ENCODE measurements at places on chromosomes 7 and 10.
A peak's percentile ranks its signal among the peaks of the same experiment; 100 is the strongest.

DNA sequence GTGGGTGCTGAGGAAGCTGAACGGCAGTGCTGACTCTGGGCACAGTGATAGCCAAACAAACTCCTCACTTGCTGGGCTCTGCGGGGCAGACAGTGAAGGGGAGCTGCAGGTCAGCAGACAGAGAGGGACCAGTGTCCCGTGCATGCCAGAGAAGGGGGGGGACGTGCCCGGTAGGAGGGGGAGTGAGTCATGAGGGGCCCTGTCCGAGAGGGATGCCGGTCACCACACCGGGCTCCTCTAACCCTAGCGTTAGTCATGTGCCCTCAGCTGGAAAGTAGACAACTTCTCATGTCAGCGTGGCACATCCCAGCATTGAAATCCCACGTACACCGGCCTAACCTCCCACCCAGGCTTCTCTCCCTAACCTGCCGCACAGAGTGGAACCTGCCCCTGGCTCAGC is 117.1 kb upstream of the DPP6 start:
- DNase-seq = no peak

- DNase-seq = no peak
These were observed 105.2 kb downstream of the PRKCQ start for GRCh38 chr10:6474871-6475270.

DNA sequence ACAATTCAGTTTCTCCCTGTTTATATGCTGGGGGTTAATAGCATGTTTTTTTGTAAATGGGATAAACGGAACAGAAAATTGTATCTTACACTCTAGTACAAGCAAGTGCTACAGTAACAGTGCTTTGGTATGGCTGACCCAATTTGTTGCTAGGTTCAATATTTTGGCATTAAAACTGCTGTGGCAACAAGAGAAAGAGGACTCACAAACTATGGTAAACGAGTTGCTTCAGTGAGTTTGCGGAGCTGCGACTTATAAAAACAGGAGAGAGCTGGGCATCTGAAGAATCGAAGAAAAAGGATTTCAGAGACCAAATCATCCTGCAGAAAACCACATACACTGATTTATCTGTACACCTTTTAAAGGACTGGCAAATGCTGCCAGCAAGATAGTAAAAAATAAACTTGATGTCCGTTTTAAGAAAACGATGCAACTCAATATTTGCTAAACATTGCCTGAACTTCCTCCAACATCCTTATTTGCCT is 2.2 kb downstream of the GLUD1 start:
- no peak for DNase-seq

GRCh38 chr7:148871030-148871429 is 13.1 kb downstream of the EZH2 start:
- no peak for DNase-seq

- no peak for DNase-seq
These were observed 411.3 kb downstream of the KIF20B start for GRCh38 chr10:90112681-90113080.

DNA sequence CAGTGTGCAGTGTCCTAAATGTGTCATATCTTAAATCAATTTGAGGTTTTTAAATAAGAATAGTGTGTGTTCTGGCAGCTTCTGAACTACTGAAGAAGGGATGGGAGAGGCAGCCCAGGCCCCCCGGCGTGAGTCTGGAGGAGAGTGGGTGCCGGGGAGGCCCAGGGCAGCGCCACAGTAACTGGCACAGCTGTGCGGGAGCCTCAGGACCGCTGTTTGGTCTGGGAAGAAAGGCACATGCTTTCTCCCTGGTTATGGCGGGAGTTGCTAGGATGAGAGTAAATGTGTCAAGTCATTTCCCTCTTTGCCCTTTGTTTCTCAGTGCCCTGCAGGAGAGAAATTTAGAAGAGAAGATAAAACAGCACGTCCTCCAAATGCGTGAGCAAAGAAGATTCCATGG is 31.9 kb upstream of the PWWP2B start:
- DNase-seq = no peak

DNA sequence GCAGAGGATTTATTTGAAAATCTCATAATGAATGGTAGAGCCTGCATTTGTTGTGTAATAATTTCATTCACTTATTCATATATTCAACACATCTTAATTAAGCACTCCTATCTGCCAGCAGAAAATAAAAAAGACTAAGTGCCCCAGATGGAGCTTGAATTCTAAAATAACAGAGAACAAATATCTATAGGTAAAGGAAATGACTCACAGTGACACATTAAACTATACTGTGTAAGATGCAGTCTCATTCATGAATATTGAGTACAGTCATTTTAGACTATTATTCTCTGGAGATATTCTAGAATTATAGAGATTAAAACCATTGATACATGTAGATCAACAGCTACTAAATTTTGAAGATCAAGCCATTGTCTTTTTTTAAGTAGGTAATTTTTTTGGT is 72.1 kb downstream of the PTPRZ1 start:
- DNase-seq = no peak

GRCh38 chr10:77177589-77177988 is 460.0 kb downstream of the KCNMA1 start:
- no peak for DNase-seq

GRCh38 chr10:122357685-122358084 is 16.8 kb upstream of the PLEKHA1 start:
- DNase-seq = no peak

GRCh38 chr7:97733276-97734161 is 1.6 kb downstream of the TAC1 start:
- peak; percentile 21 for DNase-seq

GRCh38 chr7:90708841-90709317 is 112.8 kb downstream of the CDK14 start:
- peak; percentile 10 for DNase-seq

DNA sequence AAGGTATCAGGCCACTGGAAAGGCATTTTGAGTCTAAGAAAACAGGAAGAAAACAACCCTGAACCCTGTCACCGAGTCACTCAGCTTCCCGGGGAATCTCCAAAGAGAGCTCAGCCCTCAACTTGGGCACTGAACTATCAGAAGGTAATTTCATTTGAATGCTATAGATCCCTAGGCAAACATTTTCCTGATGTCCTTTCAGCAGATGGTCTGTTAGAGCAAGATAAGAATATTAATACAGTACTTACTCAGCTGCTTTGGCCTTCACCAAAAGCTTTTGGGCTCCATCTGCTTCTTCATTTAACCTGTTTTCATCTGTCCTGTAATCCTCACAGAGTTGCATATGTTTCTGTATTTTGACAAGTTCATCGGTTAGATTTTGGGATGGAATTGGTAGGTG is 34.2 kb upstream of the LAMB1 start:
- no peak for DNase-seq

GRCh38 chr7:17244786-17245185 is 53.7 kb upstream of the AHR start:
- no peak for DNase-seq

All from GM13976 (cell line).